ENCODE measurements at places on chromosomes 5 and 9.

- no peak for DNase-seq
These were observed 34.4 kb downstream of the RASGEF1C start for GRCh38 chr5:180174587-180174972.

DNA sequence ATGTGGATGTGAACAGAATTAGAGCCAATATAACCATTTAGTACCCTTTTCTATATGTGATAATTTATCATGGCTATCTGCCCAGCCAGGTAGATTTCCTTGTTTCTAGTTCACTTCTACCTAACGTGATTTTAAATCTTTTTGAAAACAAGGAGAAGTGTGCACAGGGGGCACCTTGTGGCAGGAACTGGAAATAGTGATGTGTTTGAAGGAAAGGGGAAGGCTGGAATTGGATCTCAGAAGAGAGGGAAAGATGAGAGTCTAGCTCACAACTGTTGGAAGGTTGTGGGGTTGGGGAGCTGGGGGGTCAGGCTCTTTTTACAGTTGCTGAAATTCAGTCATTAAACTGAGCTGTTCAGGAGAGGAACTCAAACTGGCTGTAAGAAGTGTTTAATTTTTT is 219.5 kb downstream of the KCTD16 start:
- peak; percentile 9 for DNase-seq

DNA sequence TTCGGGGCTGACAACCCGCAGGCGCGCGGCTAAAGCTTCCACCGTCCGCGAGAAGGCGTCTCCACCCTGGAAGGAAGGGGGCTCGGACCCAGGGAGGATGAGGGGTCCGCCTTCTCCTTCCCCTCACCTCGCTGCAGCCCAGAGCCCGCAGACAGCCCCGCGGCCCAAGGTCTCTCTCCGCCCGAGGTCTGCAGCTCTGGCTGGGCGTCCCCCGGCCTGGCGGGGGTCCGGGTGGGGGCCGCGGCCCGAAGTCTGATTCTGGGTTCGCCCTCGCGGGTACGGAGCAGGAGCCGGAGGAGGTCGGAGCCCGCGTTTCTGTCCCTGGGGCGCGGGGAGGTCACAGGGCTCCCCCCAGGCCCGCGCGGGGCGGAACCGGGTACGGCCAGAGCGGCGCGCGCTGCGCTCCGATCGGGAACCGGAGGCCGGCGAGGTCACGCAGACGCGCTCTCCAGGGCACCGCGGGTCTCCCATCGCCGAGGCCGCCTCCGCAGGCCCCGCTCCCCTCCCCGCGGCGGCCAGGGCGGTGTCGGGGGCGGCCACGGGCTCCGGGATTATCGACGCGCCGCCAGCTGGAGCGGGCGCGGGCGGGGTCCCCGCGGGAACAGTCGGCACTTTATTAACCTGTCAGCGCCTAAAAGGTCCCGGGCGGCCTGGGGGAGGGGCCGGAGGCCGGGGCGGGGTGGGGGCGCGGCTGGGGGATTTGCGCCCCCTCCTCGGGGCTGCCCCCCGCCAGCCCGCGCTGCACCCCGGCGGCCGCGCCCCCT is 11.6 kb downstream of the LHX3 start:
- DNase-seq, result no peak

DNA sequence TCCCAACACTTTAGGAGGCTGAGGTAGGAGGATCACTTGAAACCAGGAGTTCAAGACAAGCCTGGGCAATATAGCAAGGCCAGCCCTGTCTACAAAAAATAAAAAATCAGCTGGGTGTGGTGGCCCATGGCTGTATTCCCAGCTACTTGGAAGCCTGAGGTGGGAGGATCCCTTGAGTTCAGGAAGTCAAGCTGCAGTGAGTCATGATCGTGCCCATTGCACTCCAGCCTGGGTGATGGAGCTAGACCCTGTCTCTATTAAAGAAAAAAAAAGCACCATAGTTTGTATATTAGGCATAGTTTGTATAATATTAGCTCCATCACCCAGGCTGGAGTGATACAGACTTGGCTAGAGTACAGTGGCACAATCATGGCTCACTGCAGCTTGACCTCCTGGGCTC is 9.6 kb upstream of the NME5 start:
- peak; percentile 49 for DNase-seq

DNA sequence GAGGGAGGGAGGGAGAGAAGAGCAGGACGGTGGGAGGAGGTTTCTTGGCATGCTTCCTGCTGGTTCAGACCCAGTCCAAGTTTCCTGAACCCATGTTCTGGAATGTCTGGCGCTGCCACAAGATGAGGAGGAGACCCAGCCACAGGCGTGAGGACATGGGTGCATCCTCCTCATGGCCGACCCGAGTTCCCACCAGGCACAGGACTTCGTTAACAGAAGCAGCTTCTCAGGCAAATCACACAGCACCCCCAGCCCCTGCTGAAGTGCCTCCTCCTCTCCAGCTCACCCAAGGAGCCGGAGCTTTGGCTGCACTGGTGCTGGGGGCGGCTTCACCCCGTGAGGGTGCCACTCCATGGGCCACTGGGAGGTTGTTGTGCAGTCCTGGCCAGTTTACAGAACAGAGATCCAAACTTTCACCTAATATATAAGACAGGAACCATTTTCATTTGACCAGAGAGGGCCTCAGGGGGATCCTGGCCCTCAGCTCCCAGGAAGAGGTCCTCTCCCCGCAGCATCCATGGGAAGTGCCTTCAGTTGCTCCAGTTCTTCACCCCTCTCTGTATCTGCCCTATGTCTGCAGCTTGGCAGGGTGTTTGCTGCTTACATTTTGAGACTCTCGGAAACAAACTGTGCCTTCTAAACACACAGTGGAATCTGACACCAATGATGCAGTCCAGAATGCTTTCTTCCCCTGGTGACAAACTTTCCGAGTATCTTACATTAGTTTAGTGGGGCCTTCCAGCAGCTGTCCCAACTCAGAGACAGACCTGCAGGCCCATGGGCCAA is 10.2 kb upstream of the NKD2 start:
- no peak for DNase-seq

- no peak for DNase-seq
These were observed 70.6 kb downstream of the LRSAM1 start for GRCh38 chr9:127521919-127522304.

DNA sequence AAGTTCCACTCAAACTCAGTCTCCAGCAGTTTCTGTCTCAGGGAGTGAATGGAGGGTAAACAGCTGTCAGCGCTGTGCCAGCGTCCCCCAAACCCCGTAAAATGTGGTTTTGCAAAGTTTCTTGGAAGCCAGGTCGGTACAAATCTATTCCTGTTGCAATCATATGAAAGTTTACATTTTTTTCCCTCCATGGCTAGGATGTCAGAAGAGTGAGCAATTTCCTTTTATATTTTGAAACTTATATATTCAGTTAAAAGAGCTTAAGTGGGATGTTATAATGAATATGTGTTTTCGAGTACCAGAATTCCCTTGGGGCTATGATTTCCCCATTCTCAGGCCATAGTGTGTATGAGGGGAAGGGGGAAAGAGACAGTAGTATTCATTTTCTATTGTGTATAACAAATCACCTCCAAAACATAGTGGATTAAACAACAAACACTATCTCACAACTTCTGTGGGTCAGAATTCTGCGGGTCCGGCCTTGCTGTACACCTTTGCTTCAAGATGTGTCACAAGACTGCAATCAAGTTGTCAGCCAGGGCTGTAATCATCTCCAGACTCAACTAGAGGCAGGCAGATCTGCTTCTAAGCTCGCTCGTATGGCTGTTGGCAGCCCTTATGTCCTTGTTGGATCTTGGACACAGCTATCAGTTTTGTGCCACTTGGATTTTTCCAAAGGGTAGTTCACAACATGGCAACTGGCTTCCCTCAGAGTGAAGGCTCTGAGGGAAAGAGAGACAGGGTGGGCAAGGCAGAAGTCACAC is 107.4 kb downstream of the SNX18 start:
- DNase-seq, result no peak

GRCh38 chr9:14993061-14993800 is 83.0 kb upstream of the FREM1 start:
- DNase-seq, result peak; percentile 60

- no peak for DNase-seq
These were observed 260.3 kb upstream of the KLF4 start for GRCh38 chr9:107749787-107750444.

DNA sequence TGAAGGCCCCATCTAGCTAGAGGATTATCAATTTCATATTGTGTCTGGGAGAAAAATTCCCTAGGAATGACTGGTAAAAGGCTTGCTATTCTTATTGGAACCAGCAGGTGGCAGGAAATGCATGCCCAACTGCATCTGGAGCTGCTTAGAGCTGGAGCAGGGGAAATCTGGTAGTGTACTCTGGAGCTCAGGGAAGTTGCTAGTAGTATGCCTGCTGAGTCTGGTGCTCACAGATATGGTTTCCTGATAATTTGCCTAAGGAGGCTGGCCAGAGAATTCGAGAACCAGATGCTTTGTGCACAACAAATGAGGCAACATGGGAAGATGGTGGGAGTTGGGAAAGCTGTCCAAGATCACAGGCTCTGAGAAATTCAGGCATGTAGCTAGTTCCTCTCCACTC is 53.7 kb downstream of the G3BP1 start:
- peak; percentile 64 for DNase-seq

GRCh38 chr5:128257076-128257475 is 173.5 kb downstream of the SLC12A2 start:
- DNase-seq, result no peak

GRCh38 chr5:134124289-134125038 is 10.0 kb downstream of the TCF7 start:
- DNase-seq, result peak; percentile 5

DNA sequence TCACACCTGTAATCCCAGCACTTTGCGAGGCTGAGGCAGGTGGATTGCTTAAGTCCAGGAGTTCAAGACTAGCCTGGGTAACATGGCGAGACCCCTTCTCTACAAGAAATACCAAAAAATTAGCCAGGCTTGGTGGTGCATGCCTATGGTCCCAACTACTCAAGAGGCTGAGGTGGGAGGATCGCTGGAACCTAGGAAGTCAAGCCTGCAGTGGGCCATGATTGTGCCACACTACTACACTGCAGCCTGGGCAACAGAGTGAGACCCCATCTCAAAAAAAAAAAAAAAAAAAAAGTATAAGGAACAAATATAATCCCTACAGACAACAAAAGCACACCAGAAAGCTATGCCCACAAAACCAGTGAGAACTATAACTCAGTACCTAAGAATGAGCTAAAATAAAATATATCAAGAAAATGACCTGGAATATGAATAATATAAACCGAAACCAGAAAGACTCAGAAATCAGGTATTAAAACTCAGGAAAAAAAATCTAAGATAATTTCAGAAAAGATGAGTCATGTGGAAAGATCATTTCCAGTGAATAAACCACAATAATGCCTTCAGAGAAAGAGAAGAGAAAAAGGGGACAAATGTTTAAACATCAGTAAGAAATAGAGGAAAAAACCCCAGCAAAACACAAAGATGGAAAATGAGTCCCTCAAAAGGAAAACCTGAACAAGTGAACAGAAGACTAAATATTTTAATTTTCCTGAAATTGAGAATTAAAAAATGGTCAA is 57.4 kb downstream of the GOLPH3 start:
- DNase-seq, result no peak

- DNase-seq, result no peak
These were observed 57.4 kb downstream of the PSMB7 start for GRCh38 chr9:124357721-124358361.

DNA sequence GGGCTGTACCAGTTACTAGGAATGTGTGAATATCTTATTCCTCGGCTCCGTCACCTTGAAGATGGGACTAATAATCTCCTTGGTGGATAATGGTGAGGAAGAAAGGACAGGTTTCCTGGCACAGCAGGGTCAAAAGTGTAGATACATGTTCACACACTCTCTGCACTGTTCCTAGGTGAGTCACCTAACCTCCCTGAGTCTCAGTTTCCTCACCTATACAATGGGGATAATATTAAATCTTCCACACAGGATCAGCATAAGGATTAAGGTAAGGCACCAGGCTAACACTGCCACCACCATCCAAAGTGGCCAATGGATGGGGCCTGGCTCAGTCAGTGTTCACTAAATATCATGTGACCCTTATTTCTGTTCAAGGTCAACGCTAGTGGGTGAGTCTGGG is 66.9 kb downstream of the PSMB7 start:
- DNase-seq, result no peak

- peak; percentile 76 for DNase-seq
These were observed 48.5 kb downstream of the PLGRKT start for GRCh38 chr9:5389109-5389732.

DNA sequence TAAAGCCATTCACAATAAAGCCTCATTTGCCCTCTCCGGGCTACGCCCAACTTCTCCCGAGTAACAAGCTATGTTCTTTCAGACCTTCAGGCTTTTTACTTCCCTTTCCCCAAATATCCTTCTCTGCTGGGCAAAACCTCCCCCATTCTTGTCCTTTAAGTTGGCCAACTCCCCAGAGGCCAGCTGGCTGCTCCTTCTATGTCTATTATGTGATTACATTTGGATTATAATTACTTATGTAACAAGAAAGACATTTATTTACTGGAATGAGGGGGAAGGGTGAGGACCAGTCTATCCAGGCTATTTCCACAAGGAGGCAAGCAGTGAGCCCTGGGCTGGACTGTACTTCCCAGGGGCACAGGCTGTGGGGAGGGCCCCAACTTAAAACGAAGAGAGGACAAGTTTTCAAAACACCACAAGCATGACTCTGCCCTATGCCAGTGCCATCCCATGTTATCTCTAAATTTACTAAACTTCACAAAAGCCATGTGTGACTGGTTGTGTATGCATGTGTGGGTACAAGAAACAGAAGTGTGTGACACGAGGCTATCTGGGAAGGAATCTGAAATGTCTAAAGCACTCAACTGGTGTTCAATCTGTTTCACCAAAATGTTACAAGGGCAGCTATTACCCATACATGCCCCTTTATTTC is 84.5 kb downstream of the GNAQ start:
- DNase-seq, result no peak

GRCh38 chr5:115374057-115374775 is 77.8 kb upstream of the CCDC112 start:
- no peak for DNase-seq

- DNase-seq, result no peak
These were observed 1.3 kb downstream of the CCT5 start for GRCh38 chr5:10251405-10251804.

DNA sequence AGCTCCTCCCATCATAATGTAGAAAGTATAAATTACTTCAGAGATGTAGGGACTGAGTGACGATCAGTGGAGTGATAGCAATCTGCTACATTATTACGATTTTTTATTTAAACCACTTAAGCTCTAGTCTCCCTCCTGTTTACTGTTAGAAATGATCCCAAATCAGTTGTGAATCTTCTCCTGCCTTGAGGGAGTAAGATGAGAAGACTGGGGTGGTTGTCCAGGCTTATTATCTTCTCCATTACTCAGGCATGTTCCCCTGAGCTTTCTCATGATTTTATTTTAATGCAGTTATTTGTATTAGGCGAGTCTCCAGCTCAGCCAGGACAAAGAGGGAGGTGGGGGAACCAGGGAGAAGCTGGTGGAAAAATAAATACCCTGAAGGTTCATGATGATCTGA is 48.2 kb upstream of the CTNNA1 start:
- DNase-seq, result no peak

- no peak for DNase-seq
These were observed 108.9 kb downstream of the GDNF start for GRCh38 chr5:37730896-37731455.

- no peak for DNase-seq
These were observed 194.0 kb downstream of the CRB2 start for GRCh38 chr9:123550012-123550411.

GRCh38 chr5:178899289-178899688 is 3.6 kb downstream of the ZFP2 start:
- DNase-seq, result no peak
